ENCODE measurements at places on chromosomes 16 and 17.

DNA sequence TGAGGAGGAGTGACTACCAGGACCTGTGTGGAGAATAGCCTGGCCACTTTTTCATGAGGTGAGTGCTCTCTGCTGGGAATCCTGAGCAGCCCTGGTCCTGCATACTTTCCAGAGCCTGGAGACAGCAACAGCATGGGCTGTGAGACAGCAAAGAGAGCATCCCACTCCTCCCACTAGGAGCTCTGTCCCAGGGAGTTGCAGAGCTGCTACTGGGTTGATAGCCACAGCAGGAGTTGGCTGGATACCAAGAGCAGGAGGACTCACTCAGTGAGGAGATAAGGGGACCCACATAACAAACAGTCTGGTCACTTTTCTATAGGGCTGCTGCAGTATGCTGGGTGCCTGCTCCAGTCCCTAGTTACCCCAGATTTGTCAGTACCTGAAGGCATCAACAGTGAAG, 439.3 kb upstream of the CDH8 start:
- no peak for DNase-seq

DNA sequence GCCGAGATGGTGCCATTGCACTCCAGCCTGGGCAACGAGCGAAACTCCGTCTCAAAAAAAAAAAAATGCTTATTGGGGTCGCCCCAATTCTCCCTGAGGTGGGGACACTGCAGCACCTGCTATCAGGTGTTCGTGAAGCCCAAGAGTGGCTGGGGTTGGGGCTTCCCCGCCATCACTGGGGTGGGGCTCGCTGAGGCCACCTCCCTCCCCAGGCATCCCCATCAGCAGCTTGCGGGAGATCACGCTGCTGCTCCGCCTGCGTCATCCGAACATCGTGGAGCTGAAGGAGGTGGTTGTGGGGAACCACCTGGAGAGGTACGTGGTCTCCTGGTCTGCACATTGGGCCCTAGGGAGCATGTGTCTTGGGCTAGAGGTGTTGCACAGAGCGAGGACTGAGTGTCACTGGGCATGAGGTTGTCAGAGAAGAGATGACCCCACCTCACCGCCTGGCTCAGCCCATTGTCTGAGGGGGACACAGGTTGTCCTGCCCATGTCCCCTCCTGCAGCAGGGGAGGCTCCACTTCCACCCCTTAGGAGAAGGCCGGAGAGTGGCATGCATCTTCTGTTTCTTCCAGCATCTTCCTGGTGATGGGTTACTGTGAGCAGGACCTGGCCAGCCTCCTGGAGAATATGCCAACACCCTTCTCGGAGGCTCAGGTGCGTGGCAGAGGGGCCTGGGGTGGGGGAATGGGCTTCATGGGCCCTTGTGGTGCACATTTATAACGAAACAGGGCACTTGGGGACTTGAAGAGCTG, 4.9 kb downstream of the CDK10 start:
- no peak for DNase-seq

DNA sequence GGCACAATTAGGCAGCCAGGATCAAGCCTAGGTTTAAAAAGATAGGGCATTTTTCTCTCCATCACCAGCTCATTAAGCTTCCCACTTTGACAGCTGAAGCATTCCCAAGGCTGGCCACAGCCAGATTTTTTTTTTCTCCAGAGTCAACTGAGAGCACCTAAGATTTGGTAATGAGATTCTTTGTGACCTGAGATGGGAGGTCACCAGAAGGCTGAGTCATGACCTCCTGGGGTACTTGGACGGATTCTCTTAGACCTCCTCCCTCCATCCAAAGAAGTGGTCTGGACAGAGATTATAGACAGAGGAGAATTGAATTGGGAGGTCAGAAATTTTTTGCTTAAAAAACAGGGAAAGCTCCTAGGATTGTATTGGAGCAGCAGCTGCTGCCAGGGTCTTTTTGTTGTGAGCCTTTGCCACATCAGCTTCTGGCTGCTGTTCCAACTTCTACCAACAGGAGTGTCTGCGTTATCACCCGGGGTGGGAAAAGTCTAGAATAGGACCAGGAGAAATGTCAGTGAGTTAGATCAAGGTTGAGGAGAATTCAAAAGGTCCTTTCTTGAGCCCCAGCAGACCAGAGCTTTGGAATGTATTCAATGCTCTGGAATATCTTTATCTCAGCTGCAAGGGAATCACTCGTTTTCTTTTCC, 221.2 kb upstream of the N4BP1 start:
- no peak for DNase-seq

DNA sequence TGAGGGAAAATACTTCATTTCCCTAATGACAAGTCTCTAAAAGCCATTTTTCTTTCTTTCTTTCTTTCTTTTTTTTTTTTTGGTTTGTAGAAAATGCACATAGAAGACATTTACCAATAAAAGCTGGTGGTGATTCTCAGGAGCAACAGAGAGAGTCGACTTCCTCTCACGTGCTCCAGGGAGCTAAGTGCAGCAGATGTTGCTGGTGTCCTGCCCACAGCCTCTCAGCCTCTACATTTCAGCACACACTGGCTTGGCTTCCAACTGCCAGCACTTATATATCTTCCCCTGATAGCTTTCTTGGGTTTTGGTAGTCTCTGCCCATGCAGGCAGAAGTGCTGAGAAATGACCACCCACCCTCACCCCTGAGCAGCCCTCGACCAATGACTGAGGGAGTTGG, 58.4 kb upstream of the MARCHF10 start:
- DNase-seq, result no peak

DNA sequence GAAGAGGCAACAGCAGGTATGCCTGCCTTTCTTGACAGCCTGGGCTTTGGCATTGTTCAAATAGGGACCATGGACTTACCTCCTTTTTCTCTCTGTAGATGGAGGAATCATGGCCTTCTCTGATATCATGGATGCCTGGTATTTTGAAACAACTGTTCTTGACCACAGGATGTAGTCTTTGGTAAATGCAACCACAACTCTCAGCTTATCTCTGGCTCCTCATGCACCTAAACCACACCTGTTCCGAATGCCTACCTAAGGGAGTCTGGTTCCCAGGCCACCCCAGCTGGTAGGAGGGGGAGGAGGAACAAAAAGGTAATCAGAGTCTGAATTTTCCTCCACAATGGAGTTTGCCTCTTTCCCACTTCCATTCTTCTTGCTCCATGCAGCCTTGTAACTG, 18.8 kb downstream of the CDK5RAP3 start:
- DNase-seq, result no peak

GRCh38 chr17:49407981-49408501, 6.6 kb downstream of the PHB1 start:
- no peak for DNase-seq

- DNase-seq, result no peak
Observed at GRCh38 chr16:25608002-25608401, 83.8 kb upstream of the HS3ST4 start.

- no peak for DNase-seq
Observed at GRCh38 chr17:18139949-18140348, 31.4 kb downstream of the MYO15A start.

GRCh38 chr16:4763791-4764190, 3.2 kb downstream of the ZNF500 start:
- no peak for DNase-seq

GRCh38 chr17:45844695-45845375, at the start of gene SPPL2C:
Gene SPPL2C, plus strand, starts transcription at chr17:45844881. Its CDS starts 26 bp downstream, at chr17:45844907.
- DNase-seq, result no peak

GRCh38 chr17:74901353-74902135, 8.1 kb upstream of the FADS6 start:
- DNase-seq, result no peak

DNA sequence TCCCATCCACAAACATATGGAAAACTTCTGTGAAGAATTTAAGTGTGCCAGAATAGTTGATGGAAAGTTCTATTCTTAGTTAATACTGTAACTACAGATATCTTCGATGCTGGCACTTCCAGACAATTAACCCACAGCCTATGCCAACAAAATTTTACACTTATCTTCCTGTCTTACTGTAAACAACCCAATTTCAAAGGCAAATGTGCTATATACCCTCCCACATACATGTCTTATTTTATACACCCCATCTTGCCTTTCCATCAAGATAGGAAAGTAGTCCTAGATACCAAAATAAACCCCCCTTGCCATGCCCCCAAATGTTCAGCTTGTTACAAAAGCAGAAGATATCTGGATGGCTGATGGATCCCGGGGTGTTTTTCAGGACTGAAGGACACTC, 306.3 kb downstream of the SLC39A11 start:
- DNase-seq, result no peak

GRCh38 chr17:81470944-81471817, 41.4 kb downstream of the ACTG1 start:
- DNase-seq, result no peak

DNA sequence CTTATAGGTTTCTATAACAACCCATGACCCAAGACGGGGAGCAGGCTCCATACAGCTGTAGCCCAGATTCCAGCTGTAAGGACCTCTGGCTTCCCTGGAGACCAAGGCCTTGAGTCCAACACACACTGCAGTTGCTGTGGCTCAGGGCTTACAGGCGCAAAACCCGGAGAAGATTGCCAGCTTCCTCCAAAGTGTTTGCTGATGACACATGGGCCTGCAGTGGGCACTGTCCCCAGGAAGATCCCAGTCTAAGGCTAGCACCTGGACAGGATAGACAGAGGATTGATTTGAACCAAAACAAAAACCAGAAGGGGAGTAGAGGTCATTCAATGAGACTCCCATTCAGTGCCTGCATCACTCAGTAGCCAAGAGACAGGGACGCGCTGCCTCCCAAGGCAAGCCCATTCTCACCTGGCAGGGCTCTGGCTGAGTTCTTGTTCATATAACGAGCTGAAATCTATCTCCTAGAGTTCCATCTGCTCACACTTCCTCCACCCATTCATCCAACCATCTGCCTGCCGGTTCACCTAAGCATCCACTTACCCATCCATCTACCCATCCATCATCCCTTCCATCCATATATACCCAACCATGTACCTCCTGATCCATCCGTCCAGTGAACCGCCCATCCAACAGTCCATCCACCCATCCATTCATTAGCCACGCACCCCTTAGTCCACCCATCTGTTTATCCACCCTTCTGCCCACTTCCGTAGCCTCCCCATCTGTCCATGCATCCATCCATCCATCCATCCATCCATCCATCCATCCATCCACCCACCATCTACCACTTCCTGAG, 10.2 kb downstream of the RAB11FIP4 start:
- no peak for DNase-seq

- no peak for DNase-seq
Observed at GRCh38 chr17:79622122-79622601, 11.3 kb upstream of the RBFOX3 start.

DNA sequence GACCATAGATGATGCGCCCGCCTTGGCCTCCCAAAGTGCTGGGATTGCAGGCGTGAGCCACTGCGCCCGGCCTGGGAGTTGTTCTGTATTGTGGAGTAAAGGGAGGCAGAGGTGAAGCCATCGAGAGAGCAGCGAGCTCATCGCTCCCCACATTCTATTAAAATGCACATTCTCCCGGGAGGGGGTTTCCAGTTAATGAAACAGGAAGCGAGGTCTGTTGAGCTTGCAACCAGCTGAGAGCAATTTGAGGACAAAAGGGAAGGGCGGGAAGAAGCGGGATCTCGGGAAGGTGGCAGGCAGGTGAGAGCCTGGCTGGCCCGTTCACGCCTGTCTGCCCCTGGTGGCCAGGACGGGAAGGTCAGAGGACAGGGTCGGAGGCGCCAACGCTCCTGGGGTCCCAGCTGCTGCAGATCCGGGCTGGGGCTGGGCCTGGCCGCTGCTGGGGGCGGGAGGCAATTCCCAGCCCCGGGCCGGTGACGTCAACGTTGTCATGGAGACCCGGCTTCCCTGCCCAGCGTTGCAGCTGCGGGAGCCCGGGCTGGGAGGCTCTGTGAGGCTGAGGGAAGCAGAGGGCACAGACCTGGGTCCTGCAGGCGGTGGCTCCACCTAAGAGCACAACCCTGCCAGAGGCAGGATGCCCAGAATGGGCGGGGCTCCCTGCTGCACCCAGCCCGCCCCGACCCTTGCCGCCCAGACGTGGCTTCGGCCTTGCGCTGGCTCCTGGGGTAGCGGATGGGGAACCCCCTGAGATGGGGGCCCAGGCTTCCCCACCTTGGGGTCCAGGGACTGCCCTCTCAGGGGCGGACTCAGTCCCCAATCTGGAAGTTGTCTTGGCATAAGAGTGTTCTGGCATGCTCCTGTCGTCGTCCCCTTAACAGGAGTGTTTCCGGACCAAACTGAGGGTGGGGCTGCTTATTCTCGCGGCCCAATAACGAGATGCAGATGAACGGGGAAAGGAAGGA, 48.7 kb upstream of the PLCG2 start:
- DNase-seq, result peak; percentile 29

- no peak for DNase-seq
Observed at GRCh38 chr16:88861359-88861758, 4.4 kb downstream of the TRAPPC2L start.

DNA sequence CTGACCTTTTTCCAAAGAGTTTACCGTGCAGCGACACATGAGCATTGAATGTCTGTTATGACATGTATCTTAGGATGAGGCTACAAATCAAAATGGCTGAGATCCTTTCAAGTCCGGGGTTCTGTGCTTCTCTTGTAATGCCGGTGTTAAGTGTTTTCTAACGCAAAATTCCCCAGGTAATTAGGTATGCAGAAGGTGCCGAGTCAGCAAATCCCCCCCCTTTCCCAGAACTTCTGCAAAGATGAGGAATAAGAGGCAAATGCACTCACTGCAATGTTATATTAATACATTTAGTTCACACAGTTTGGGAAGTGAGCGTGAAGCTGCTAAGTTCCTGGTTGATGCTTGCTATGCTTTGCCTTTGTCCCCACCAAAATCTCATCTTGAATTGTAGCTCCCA, 36.3 kb upstream of the MLYCD start:
- no peak for DNase-seq

DNA sequence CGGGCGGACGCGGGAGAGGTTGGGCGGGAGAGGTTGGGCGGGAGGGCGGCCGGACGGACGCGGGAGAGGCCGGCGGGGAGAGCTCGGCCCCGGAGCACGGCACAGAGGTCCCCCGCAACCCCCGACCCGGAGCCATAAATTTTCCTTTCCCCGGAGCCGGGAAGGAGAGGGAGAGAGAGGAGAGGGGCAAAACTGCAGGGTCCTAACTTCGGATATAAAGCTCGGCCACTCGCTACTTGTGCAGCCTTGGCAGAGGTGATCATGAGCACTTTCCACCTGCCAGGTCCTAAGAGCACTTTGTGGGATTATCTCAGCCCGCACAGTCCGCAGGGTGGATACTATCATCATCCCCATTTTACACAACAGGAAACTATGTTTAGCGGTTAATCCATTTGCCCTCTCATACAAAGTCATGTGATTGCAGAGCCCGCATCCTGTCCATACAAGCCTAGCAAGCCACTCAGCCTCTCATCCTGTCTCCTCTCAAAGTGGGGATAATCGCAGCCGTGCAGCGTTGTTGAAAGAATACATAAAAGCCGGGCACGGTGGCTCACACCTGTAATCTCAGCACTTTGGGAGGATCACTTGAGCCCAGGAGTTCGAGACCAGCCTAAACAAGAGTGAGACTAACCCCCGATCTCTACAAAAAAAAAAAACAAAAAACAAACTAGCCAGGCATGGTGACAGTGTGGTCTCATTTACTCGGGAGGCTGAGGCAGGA, 780 bp upstream of the DCAKD start:
- DNase-seq, result no peak

- no peak for DNase-seq
Observed at GRCh38 chr16:78184238-78185183, 85.1 kb downstream of the WWOX start.

- no peak for DNase-seq
Observed at GRCh38 chr16:50961952-50962351, 189.1 kb downstream of the SALL1 start.
